CD4-positive, alpha-beta T cell treated with Interleukin-2 at 100 ng/mL for 4 hours (primary cell): ENCODE measurements at places on chromosomes 2 and 18.

DNA sequence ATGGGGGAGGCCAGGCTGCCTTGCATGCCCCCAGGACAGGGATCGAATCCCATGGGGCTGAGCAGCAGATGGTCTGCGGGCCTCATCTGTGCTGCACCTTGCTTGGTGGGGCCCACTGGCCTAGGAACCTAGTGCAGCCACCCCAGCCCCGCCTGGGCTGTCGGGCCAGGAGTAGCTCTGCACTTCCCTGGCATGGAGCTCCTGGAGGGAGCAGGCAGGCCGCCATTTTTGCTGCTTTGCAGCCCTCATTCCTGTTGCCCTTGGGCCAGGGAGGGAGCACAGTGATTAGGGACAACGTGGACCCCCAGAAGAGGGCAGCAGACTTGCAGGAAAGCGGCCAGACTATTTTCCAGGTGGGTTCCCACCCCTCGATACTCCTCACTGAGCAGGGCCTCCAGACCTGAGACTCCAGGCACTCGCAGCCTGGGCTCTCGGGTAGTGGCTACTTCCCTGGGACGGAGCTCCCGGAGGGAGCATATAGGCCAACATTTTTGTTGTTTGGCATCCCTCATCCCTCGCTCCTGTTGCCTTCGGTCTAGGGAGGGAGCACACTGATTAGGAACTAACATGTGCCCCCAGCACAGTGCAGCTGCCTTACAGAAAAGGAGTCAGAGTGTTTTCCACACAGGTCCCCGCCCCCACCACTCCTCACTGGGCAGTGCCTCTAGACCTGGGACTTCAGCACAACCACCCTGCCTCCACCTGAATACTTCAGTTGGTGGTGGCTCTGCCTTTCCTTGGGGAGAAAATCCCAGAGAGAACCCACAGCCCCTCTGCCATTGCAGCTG is 99.5 kb downstream of the MAIP1 start:
- DNase-seq: no peak

DNA sequence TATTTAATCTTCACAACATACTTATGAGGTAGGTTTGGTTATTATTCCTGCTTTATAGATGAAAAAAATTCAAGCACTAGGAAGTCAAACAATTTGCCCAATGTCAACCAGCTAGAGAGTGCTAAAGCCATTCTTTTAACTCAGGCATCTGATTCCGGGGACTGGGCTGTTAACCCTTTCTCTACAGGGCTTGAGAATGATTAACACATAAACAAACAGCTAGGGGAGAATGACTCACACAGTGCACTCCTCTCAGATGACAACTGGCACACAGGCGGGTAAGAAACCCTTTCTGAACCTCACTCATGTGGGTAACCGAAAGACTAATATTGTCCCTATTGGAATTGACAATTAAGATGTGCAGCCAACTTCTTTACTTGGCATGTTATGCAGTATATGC is 86.3 kb upstream of the FSHR start:
- DNase-seq: no peak

GRCh38 chr2:127182626-127183458 is 37.3 kb downstream of the CYP27C1 start:
- no peak for DNase-seq

DNA sequence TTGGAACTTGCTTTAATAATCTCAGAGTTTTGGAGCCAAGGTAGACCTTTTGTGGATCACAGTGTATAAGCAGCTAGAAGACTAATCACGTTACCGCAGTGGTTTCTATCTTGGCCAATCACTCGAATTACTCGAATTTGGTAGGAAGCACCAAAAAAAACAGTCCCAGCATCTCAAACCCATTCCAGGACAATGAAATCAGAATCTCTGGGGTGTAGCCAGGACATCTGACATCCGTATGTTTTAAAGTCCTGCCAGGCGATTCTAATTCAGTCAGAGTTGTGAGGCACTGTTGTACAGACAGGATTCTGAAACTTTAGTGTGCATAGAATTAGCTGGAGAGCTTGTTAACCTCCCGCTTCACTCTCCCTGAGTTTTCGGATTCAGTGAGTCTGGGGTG is 30.8 kb downstream of the GRHL1 start:
- DNase-seq: no peak

DNA sequence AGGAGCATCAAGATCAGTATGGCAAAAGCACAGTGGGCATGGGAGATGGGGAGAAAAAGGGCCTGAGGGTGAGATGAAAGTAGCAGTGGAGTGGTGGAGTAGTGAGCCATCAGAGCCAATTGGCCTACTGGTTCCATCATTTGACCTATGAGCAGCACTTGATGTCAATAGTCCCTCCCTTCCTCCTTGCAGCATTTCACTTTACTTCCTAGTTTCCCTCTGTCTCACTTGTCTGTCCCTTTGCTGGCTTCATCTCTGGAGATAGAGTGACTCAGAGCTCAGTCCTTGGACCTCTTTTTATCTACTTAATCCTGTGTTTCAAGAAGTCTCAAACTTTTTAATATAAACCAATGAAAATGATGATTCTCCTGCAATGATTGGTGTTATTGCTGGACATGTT is 32.1 kb downstream of the FBXO48 start:
- DNase-seq: no peak

DNA sequence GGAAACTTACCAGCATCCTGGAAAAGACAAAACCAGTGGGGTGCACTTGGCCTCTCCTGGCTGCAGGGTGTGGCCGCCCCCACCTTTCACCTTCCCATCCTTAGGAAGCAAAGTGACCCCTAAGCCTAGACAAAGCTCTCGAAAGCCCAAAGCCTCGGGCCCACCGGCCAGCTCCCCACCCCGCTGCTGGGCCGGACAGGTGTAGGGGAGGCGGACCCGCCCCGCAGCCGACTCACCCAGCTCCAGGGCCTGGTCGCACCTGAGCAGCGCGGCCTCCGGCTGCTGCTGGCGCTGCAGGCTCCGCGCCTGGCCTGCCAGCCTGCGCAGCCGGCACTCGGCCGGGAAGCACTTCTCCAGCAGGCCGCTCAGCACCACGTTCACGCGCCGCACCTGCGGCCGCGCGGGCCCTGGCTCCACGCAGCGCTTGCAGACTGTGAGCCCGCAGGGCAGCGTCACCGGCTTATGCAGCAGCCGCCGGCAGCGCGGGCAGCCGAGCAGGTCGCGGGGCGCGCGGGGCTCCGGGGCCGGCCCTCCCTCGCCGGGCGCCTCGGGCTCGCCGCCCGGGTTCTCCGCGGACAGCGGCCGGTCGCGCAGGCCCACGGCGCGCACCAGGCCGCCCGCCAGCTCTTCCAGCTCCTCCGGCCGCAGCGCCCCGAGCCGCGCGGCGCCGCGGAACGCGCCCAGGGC is 979 bp downstream of the LONRF2 start:
- DNase-seq: no peak
